ENCODE measurements at places on chromosomes 4 and X.
A peak's percentile ranks its signal among the peaks of the same experiment; 100 is the strongest.

- no peak for DNase-seq
Observed at GRCh38 chrX:29231800-29232199, 644.6 kb downstream of the IL1RAPL1 start.

DNA sequence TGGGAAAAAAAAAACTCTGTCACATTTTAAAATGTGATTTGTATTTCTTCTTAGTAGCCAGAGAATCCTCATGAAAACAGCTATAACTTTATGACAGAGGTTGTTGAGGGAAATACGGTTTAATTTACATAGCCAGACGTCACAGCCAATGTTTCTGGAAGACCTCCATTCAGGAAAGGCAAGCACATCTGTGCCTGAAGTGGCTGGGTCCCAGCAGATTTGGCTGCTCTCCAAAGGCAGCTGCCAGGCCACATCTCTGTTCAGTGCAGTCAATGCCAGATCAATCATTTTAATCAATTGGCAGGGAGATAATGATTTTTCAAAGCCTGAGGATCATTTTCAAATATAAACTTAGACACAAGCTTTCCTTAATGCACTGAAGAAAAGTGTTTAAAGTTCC, 86.5 kb upstream of the ZIC3 start:
- no peak for DNase-seq

- no peak for DNase-seq
Observed at GRCh38 chrX:39682778-39683177, 415.0 kb downstream of the BCOR start.

DNA sequence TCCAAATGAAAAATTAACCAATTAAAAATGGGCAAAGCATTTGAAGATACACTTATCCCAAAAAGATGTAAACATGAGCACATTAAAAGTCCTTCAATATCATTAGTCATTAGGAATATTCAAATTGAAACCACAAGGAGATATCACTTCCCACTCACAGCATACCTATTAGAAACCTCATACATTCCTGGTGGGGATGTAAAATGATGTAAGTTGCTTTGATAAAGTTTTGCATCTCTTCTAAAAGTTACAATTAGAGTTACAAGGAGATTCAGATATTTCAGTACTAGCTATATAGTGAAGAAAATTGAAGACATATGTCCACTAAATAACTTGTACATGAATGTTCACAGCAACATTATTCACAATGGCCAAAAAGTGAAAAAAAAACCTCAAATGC, 1109.3 kb upstream of the LCORL start:
- no peak for DNase-seq

GRCh38 chr4:142485452-142485851, 360.6 kb downstream of the INPP4B start:
- DNase-seq: no peak

- no peak for DNase-seq
Observed at GRCh38 chr4:8417071-8417614, 23.4 kb downstream of the ACOX3 start.

- DNase-seq: no peak
Observed at GRCh38 chrX:108993909-108994308, 257.5 kb upstream of the IRS4 start.

- DNase-seq: peak; percentile 65
Observed at GRCh38 chrX:53288189-53288588, 6.8 kb upstream of the IQSEC2 start.
